ENCODE measurements at places on chromosomes 2 and 18.

DNA sequence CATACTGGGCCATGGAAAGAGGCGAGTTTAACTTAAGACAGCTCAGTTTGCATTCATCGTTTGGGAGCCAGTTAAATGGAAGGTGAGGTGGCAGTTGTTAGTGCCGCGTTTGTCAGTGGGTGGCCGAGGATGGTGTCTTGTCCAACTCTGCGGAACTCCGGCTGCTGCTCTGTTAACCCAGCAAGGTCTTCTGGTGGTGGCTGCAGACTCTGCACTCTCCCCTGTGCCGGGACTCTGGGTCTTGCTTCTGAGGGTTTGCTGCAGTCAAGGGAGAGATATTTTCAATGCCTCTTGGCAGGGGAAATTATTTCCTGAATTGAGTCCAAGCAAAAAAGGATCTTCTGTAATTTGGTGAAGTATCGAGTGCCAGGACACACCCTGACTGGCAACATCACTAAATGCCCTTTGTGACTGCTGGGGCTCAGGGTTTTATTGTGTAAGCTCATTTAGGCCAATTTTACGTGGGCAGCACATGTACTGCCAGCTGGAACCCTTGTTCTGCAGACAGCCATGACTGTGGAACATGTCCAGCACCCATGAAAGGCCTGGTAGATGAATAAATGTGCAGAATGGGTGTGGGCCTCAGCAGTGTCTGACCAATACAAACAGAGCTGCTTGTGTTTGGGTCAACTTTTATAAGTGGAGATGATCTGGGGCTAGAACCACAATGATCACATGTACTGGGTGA is 58.1 kb downstream of the IL1R2 start:
- no peak for DNase-seq

DNA sequence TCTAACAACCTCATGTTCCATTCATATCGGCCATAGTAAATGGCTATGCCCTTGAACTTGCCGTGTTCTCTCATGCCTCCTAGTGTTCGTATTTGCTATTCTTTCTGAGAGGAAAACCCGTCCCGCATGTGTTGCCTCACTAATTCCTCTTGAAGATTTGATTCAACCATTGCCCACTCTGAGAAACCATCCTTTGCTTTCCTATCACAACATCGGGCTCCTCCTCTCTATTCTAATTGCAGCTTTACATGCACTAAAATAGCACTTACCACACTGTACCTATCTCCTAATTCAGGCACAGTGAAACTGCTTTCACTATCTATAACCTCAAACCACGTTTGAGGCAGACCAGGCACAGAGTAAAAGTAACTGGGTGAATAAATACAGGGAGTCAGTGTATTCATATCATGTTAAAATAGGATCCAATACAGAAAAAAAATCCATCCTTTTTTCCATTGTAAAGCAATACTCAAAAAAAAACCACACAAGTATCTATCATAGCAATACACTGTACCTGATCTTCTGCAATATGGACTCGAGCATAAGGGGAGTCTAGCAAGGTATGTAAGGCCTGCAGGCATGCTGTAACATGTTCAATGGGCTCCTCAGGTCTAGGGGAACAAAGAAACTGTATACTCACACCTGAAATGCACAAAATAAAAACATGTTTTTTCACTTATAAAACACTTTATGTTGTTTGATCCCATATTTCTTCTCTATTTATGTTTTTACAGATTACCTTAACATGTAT is 39.0 kb upstream of the STRN start:
- DNase-seq = no peak

DNA sequence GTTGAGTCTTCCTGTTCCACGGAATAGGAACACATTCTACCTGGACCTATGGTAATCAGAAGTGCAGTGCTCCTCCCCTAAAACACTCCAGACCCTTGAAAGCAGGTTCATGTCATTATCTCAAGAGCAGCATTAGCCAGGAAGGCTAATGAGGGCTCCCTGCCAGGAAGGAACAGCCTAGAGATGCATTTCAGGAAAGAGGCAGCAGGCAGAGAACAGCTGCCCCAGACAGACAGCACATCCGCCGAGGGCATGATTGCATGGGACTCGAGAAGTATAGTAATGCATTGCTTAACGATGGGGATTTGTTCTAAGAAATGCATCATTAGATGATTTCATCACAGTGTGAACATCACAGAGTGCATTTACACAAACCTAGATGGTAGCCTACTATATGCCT is 171.5 kb downstream of the ALK start:
- DNase-seq = no peak

GRCh38 chr2:63755216-63755615 is 86.5 kb upstream of the UGP2 start:
- no peak for DNase-seq

DNA sequence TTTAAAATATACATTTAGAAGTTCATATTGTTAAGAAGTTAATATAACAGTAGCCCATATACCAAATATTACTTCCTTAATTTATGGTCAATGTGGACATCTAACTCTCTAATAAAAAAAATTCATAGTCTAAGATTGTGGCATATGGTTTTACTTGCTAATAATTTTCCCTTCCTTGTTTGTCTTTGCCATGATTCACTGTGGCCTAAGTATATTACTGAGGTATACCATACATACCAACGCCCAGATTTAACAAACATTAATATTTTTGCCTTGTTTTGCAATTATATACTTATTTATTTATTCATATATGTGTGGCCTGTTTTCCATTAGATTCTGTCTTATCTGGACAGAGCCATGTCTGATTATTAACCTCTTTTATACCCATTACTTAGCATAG is 54.6 kb upstream of the CCDC150 start:
- no peak for DNase-seq

DNA sequence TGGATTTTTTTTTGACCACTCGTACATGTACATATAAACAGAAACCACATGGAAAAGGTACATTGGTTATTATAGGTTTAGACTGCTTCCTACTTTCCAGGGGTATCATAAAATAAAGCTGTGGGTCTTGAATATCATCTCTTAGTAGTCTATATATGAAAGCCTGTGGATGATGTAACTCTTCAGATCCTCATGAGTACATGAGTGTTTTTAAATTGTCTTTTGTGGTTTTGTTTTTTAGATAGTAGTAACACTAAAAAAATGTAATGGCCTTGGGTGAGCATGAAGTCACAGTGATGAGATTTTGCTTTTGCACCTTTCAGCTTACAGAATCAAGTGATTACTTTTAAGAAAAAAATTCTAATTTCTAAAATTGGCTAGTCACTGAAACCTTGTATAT is 80.2 kb downstream of the RAB3GAP1 start:
- no peak for DNase-seq

- DNase-seq = no peak
Measured at GRCh38 chr18:22398464-22398863, 19.3 kb downstream of the CTAGE1 start.

- no peak for DNase-seq
Measured at GRCh38 chr2:43022896-43023295, 203.5 kb downstream of the ZFP36L2 start.

- peak; percentile 42 for DNase-seq
Measured at GRCh38 chr2:75640621-75641121, 5.9 kb upstream of the MRPL19 start.

GRCh38 chr2:6653281-6653750 is 212.4 kb downstream of the CMPK2 start:
- no peak for DNase-seq

GRCh38 chr2:222055328-222055727 is 243.5 kb downstream of the PAX3 start:
- DNase-seq = no peak

DNA sequence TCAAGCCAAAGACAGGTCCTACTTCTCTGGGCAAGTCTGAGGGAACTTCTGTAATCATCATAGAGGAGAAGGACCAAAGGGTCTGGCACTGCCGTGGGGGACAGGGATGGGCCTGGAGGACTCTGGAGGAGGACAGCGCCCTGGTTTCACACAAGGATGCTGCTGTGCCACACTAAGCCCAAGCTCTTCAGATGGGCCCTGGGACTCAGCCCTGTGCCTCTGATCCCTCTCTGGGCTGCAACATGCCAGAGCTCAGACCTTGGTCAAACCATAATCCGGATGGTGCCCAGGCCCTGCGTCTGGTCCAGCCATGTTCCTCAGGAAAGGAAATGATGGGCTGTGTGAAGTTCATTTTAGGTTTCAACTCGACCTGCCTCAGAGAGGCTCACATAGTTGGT is 222.0 kb upstream of the COPS8 start:
- no peak for DNase-seq

DNA sequence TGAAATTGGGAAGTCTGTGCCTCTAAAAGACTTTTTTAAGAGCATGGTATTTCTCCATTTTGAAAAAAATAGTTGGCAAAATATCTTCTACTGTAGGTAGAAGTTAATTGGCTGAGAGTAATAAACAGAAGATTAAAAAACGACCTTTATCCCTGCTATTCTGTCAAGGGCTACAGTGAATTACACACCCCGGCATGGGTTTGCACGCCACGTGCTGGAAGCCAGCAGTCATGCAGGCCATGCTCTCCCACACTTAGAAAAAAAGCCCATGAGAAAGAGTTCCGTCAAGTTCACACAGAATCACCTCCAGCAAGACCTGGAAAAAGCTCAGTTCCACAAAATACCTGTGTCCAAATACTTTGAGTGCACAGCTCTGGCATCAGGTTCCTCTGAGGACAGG is 26.8 kb downstream of the FAM110C start:
- no peak for DNase-seq

GRCh38 chr2:169495310-169495928 is 14.1 kb upstream of the KLHL41 start:
- DNase-seq = no peak

DNA sequence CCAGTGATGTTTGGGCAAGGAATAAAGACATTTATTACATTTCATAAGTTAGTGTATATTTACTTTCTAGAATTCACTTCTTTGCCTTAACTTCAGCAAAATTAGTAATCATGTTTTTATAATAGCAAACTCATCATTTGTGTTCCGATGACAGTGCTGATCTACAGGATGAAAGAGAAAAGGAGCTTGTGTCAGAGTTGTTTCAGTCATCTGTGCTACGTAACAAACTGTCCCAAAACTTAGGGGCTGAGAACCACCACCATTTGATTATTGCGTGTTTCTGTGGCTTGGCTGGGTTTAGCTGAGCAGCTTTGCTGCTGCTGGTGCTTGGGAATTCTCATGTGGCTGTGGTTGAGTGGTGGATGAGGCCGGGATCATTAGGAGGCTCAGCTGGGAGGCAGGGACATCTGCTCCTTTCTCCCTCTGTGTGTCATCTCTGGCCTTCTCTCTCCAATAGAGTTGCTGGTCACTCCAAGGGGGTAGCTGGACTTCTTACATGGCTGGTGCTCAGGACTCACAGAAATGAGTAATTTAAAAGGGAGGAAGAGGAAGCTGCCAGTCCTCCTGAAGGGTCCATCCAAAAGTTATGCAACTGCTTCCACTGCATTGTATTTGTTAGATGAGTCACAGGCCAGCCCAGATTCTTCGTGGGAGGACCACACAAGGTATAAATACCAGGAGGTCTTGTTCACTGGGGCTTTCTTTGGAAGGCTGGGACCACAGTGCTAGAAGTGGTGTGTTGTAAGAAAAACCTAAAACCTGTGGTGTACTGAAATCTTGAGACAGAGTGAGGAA is 43.4 kb upstream of the HAAO start:
- DNase-seq = no peak

DNA sequence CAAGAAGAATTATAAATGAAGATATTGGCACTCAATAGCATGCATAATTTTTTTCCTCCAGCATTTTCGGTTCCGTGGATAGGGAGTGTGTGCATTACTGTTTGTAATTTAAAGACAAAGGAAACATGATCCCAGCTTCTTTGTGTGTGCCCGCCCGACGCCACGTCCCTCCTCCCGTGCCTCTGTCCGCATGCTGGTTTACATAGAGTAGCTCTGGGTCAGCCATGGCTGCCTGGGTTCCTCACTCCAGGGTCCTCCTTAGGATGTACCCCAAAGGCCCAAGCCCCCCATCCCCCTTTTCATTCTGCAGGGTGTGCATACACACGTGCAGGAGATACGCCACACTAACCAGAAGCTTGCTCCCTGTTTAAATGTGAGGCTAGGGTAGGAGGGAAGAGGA is 214.7 kb downstream of the KLHL29 start:
- no peak for DNase-seq

DNA sequence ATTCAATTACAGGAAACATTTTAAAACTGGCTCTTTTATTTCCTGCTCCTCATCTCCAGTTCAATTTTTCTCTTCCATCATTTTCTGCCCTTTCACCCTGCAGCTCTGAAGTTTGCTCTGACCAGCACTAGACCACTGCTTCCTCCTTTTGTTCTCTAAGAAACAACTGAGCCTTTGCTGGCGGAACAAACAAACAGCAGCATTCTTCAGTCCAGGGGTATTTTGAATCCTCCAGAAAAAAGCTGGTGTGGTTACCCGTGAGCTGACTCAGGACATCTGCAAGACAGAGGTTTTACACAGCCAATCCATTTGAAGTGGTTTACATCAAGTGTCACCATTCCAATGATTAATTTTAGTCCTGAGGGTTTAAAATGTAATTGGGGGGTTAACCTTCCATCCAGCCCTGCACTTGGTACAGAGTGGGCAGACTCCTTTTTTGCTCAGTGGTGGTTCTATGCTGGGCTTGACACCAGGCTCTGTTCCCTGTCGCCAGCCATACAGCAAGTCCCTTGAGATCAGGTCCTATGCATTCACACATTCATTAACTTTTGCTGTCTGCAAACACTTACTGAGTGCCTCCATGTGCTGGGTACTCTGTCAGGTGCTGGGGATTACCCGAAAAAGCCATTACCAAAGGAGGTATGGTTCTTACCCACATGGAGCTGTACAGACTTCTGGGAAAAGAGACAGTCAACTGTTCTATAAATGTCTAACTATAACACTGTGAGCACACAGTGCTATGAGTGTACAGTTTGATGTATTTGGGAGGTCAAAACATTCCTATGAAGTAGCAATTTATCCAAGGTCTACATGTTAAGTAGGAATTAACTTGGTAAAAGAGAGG is 909.4 kb upstream of the GYPC start:
- no peak for DNase-seq

DNA sequence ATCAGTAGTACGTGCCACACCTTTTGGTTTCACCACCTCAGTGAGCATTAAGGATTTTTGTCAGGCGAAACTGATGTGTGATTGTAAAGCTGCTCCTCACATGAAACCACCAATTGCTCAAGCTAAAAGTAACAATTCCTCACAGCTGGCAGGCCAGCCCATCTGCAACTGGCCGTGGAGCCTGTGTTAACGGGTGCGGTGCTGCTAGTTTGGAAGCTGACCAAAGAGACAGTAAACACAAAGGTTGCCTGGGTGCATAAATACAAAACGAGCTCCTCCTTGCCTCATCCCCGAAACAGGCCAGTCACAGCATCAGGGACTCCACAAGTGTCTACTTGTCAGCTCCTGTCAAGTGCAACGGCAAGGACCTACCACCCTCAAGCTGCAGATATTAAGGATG is 32.0 kb downstream of the LGALSL start:
- DNase-seq = no peak

All from activated gamma-delta T cell treated with Interleukin-2 at 50 U/mL for 16 hours (primary cell).